ENCODE measurements at places on chromosomes 1 and 21. TPM values are rescaled to one million over a fixed set of nuclear protein-coding genes. Genes with fewer than 3 reads are reported as not detected.

TRPM2 gene
- 2.4 TPM for total RNA-seq

TMEM269 gene
- 0.31 TPM for total RNA-seq

GRCh38 chr1:246295968-246296367 lies 211.1 kb downstream of the SMYD3 start:
- no peak for DNase-seq

DNA sequence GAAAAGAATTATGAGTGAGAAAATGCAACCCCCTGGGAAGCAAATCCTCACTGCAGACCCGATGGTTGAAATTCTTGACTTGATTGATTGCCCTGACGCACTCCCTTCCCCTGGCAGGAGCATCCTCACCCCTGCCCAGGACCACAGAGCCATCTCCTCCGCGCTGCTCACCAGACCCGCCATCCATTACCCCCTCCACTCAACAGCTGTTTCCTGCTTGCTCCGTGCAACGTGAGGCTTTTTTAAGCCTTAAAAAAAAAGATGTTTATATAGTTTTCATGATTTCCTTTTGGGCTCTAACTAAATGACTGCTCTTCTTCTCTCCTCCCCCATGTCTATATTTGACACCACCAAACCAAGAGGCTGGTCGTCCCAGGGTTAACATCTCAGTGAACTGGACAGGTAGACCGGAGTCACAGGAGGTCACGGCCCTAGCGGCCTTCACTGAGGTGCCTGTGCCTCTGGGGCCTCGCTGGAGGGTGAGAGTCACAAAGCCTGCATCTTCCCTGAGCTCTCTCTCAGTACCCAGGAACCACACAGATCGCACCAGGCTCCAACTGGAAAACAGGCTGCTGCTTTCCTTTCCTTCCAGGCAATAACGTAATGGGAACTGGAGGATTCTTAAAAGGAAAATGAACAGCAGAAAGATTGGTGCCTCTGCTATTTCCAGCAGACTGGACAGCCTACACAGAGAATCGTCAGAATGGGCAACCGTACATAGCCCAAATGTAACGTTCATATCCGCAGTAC lies 49.8 kb downstream of the ZBTB18 start:
- DNase-seq: no peak

IL6R gene
- 5.1 TPM for total RNA-seq

- DNase-seq: peak; percentile 69
These were observed 7.9 kb downstream of the MEF2D start for GRCh38 chr1:156492591-156493080.

GRCh38 chr21:36738489-36739126 lies 39.7 kb downstream of the SIM2 start:
- DNase-seq: no peak

TMPRSS15 gene
- total RNA-seq: not detected

GRCh38 chr1:54551891-54552290 lies 3.9 kb downstream of the ACOT11 start:
- no peak for DNase-seq

BSND gene
- 0.05 TPM for total RNA-seq

- DNase-seq: no peak
These were observed 87.7 kb downstream of the C4BPA start for GRCh38 chr1:207191776-207192175.

GRCh38 chr1:227072991-227073390 lies 132.9 kb downstream of the COQ8A start:
- DNase-seq: no peak

CRYAA gene
- total RNA-seq: not detected

CRABP2 gene
- total RNA-seq: 0.66 TPM

DNA sequence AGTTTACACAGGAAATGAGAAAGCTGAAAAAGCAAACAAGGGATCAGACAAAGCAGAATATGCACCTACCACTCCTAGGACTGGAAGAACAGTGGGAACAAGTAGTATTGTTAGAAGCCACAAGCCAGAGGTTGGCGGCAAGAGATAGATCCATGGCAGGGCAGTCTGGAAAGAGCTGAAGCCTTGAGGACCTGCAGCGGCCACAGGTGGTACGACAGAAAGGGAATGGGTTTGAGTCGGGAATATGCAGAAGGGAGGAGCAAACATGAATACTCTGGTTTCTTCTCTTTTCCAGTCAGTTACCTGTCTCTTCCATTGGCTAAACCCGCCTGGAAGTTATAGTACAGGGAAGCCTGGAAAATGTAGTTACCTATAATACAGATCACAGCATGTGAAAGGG lies 3.9 kb upstream of the PCNX2 start:
- no peak for DNase-seq

- no peak for DNase-seq
These were observed 94.4 kb downstream of the RAVER2 start for GRCh38 chr1:64839261-64839660.
